GM18507 (cell line): ENCODE measurements at places on chromosomes 6 and 20.

- DNase-seq = no peak
Measured at GRCh38 chr6:102895683-102896082, 1502.2 kb downstream of the GRIK2 start.

- no peak for DNase-seq
Measured at GRCh38 chr20:61176874-61177273, 75.2 kb upstream of the CDH4 start.

DNA sequence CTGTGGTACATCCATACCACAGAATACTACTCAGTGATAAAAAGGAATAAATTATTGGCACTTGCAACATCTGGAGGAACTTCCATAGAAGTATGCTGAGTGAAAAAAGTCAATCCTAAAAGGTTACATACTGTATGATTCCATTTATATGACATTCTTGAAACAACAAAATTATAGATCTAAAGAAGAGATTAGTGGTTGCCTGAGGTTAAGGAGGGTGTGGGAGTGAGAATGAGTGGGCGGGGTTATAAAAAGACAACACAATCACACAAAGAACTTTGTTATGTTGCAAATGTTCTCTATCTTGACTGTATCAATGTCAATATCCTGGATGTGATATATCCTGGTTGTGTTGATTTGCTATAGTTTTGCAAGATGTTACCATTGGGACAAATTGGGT lies 21.2 kb downstream of the SNRPB start:
- no peak for DNase-seq

GRCh38 chr20:44736170-44737021 lies 9.3 kb upstream of the KCNK15 start:
- DNase-seq = no peak

- DNase-seq = no peak
Measured at GRCh38 chr20:50198716-50199115, 8.1 kb downstream of the CEBPB start.

- DNase-seq = no peak
Measured at GRCh38 chr6:9620687-9621086, 794.2 kb downstream of the TFAP2A start.

DNA sequence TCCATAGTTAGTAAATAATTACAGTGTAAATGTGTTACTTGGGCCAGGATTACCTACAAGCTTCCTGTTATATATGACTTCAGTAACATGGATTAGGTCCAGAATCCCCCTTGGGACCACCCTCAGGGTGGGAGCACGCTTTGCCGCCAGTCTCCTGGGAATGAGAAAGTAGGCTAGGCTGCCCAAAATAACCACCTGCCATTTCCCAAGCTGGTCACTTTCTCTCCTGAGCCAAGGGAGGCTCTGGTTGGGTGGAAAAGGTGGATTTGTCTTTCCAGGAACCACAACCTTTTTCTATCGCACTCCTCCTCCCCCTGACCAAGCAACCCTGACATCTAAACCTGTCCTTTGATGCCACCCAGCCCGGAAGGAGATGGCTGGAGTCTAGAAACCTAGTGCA lies 9.6 kb upstream of the RIMS4 start:
- no peak for DNase-seq

GRCh38 chr6:149895833-149896271 lies 2.1 kb downstream of the RAET1E start:
- no peak for DNase-seq

DNA sequence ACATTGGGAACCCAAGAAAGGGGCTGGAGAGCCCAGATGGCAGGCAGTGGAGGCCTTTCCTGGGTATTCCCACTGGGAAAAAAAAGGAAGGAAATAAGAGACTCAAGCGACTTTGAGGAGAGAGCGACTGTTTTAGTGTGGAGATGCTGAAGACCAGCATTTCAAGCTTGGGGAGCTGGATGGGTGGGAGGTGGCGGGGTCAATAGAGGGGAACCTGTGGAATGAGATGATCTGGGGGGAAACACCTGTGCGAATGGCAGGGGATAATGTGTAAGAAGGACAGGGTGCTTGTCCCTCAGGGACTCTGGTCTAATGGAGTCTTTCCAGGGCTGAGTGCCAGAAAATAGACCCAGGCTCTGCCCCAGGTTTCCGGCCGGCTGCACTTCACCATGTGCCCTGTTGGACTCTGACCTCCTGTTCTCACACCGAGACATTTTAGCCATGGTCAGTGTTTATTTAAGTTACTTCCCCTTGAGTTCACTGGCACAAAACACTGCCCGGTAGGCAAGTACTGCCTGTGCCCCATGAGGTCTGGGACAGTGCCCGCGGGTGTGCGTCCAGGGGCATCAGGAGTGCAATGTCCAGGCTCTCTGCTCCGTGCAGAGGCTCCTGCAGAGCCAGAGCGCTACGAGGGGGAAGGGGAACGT lies 50.4 kb upstream of the NKX2-2 start:
- no peak for DNase-seq

- no peak for DNase-seq
Measured at GRCh38 chr6:116513224-116513875, 1.9 kb downstream of the CALHM5 start.

DNA sequence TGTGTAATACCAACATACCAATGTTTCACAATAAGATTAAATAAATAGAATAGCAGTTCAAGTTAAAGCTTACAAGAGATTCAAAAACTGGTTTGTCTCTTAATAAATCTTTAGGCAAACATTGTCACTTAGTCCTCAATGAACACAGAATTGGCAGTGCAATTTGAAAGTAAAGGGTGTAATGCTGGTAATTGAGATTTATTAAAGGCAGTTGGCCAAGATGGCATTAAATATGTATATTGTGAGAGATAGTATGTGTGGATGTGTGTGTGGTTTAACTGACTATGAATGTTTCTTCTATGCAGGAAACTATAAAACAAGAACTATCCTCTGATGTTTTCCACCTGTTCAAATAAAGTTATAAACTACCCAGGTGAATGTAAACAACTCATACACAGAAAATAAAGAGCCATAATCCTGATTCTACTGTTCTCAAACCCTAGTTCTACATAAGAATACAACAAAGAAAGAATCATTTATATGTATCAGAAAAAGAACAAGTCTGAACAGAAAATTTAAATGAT lies 267.9 kb upstream of the PTCHD4 start:
- no peak for DNase-seq

GRCh38 chr6:118881440-118882313 lies 12.3 kb upstream of the ASF1A start:
- no peak for DNase-seq

DNA sequence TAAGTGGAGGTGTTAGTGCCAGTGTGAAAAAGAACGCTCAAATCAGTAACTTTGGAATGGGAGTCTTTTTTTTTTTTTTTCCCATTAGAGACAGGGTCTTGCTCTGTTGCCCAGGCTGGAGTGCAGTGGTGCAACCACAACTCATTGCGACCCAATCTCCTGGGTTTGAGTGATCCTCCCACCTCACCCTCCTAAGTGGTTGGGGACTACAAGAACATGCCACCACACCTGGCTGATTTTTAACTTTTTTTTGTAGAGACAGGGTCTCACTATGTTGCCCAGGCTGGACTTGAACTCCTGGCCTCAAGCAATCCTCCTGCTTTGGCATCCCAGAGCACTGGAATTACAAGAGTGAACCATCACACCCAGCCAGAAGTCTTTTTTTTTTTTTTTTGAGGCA lies 19.7 kb downstream of the LATS1 start:
- DNase-seq = no peak

- DNase-seq = no peak
Measured at GRCh38 chr6:97572943-97573342, 289.9 kb upstream of the MMS22L start.

- DNase-seq = no peak
Measured at GRCh38 chr6:80543598-80544222, 437.2 kb downstream of the BCKDHB start.

- DNase-seq = no peak
Measured at GRCh38 chr6:30885481-30885998, 1.2 kb downstream of the DDR1 start.

- no peak for DNase-seq
Measured at GRCh38 chr20:1671891-1672669, 14.5 kb upstream of the SIRPG start.

DNA sequence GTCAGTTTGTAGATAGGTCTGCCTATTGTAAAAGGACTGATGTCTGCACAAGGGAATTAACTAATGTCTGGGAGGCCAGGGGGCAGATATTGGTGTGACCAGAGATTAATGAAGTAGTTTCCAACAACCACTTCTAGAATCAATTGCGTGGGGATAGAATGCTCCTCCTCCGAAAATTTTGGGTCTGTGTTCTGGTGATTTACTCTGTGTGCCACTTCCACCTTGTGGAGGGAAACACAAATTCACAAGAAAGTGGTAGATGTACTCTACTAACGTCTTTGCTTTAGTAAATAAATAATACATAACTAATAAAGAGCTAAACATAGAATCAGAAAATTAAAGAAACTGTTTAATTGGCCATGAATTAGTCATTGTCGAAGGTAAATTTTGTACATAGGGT lies 25.5 kb downstream of the TMEM14A start:
- no peak for DNase-seq

- no peak for DNase-seq
Measured at GRCh38 chr6:167125410-167125809, 2.5 kb downstream of the CCR6 start.

DNA sequence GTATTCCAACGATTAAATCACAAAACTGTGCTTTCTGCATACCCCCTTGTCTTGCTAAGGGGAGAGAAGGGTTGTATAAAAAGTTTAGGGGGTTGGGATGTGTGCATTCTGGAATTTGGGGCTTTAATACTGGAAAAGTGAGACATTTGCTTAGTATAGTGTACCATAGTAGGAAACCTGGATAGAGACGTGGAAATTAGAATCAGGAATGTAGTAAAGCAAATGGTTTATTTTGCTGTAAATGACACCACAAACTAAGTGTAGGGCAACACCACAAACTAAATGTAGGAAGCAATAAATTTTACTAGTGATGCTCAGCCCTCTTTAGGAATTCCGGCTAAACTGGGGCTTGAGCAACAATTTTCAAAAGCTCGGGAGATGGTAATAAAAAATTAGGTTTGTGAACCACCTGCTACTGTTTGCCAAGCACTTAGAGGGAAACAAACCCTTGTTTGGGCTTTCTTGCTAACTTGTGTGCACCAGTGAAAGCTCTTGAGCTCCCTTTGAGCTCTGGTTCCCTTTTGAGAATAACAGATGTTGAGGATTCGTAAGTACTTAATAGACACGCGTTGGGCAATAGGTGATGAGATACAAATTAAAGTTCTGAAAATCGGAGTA lies 13.8 kb downstream of the BRD2 start:
- DNase-seq = no peak

- no peak for DNase-seq
Measured at GRCh38 chr20:5719861-5720403, 30.3 kb upstream of the SHLD1 start.

DNA sequence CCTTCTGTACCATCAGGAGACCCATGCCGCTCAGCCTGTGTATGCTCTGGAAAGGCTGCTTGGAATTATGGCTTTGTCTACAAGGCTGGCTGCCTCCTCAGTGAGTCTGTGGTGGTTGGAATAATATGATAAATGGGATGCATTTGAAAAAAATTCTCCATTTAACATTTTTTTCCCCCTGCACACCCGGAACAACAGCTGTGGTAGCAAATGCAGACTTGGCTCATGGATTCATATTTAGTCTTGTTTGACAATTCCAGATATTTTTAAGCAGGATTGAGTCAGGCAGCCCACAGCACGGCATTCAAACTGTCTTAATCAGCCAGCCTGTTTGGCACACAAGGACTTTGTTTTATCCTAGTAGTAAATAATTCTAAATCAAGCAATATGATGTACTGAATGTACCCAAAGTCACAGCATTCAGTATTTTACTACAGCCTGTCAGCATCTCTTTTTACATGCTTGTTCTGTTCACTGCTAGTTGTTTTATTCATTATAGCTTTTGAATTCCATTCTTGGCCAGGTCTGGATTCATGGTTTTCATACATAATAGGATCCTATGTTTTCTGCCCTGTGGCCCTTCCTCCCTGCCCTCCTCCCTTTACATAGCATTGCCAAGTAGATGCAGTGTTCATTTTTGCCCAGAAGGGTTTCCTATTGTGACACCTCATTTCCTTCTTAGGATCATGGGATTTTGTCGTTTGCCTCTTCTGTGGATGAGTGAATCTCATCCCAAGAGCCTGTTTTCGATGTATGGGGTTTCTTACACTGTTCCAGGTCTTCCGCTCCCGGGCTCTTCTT lies 68.1 kb downstream of the LRRC1 start:
- no peak for DNase-seq

DNA sequence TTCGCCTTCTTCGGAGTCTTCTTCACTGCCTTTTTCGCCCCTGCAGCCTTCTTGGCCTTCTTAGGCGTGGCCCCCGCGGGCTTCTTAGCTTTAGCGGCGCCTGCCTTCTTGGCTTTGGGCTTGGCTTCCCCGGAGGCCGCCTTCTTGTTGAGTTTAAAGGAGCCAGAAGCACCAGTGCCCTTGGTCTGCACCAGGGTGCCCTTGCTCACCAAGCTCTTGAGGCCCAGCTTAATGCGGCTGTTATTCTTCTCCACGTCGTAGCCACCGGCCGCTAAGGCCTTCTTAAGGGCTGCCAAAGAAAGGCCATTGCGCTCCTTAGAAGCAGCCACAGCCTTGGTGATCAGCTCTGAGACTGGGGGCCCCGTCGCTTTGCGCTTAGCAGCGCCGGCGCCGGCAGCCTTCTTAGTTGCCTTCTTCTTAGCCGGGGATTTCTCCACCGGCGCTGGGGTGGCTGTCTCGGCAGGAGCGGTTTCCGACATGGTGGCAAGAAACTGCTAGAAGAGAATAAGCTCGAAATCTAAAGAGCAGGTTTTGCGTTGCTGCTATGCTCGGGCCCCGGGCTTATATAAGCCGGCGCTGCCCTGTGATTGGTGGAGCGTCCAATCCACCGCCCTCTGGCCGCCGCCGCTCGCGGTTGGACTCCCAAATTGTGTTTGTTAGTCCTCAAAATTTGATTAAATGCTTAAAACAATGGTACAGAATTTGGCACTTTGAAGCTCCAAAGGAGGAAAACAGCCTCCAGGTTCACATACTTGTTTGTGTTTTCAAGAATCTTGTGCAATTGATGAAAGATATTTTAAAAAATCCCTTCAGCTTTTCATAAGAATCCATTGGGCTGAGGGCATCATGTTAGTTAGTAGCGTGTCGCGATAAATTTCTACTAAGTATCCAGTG lies 44.9 kb downstream of the OR2B2 start:
- DNase-seq = no peak

DNA sequence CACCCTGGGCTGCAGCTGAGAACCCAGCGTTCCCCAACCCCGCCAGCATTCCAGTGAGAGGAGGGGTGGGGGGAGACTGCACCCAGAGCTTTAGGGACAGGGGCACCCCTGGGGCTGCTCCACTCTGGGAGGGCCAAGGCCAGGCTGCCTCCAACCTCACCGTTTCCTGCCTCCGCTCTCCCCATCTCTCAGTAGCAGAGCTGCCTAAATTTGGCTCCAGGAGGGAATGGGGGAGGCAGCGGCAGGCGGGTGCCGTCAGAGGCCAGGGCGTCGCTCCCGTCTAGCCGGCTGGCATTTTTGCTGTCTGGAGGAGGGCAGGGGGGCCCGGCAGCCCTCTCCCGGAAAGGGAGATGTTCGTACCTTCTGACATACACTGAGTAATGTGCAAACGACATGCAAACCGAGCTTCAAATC lies 46.6 kb downstream of the NOL4L start:
- no peak for DNase-seq

DNA sequence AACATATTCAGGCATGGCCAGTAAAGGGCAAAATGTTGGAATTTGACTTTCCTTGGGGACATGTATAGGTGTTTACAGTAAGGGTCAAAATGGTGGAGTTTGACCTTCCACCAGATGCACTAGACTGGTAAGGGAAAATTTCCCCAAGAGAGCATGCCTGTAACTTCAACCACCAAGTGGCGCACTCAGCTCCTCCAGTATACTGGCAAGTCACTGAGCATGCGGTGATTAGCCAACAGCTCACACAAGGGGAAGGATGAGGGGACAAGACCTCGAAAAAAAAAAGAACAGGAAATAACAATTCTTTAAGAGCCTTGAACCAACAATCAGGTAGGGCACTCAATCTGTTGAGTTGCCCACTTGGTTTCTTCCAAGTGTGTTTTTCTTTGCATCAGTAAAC lies 140.9 kb downstream of the EYS start:
- DNase-seq = no peak
